ENCODE measurements at places on chromosomes 4 and X.

DNA sequence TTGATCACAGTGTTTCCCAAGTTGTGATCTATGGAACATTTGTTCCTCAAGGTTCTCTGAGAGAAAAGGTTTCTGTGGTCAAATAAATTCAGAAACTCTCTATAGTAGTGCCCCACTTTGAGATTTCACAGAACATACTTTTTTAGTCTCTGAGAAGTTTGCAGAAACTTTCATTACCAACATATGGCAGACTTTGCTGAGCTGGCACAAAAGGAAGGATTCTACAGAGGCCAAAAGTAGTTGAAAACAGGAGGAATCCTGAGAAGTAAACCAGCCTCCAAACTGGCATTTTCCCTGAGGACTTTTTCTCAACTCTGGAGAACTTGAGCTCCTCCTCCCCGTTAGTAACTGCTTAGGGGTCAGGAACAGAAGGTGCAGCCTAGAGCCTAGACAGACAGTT lies 117.8 kb upstream of the ESX1 start:
- DNase-seq = no peak

DNA sequence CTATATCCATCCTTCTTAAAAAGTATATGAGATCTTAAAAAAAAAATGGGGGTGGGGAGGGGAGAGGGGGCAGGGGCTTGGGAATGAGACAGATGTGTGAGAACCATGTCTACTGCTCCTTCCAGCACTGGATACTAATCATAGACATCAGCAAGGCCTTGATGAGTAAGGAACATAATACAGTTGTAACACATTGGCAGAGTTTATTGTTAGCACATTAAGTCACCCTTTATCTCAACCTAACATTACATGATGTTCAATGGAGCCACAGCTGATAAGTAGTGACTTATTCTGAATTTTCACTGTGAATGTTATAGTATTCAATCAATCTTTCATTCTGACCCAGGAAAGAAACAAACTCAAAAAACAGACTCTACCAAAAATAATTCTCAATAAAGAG lies 47.3 kb upstream of the KCNE5 start:
- DNase-seq = no peak

DNA sequence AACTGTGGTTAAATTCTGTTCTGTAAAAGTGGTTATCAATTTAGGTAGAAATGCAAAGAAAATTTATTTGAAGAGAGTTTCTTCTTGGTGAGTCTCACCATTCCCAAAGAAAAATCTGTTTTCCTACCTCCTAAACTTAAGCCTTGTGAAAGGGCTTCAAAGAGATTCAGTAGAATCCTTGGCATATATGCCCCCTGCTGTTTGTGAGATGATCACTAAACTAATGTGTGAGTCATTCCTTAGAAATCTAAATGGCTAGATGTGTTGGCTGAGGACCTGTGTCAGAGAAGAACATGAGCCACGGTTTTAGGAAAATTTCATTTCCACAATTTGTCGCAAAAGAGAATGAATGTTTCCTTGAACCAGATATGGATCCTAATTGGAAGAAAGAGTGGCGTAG lies 260.9 kb downstream of the SLC7A11 start:
- no peak for DNase-seq

DNA sequence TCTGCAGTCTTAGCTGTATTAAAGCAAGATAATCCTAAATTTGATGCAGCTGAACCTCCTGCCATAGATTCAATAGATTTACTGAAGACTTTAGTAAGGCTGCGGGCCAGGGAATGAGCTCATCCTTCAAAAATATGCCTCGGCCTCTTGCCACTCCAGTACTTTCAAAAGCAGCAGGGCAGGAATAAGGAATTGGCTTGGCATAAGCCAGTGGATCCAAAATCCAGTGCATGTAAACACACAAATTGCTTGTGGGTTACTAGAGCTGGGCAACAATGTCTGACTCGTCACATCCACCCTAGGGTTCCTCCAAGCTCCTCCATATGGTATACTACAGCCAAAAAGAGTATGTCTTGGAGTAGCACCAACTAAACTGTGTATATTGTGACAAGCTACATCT lies 165.0 kb downstream of the AMELX start:
- DNase-seq = no peak

GRCh38 chrX:87397103-87397886 lies 120.3 kb upstream of the KLHL4 start:
- DNase-seq = no peak

- DNase-seq = no peak
Measured at GRCh38 chr4:30836231-30836630, 116.1 kb downstream of the PCDH7 start.

- DNase-seq = peak; percentile 1
Measured at GRCh38 chrX:123422875-123423274, 238.8 kb downstream of the GRIA3 start.

DNA sequence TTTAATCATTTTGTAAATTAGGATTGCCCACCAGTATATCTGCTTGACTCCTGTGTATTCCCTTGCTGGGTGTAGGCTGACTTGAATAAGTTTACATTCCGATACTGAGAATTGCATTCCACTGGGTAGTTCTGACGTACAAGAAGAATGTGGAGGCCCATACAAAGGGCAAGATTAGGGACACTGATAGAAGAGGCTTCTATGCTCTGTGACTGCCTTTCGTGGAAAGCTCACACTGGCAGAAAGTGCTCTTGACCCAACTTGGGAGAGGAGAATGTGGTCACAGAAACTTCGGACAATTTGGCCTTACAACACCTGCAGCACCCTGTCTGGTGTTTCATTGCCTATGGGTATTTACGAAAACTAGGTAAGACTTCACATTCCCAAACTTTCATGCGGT lies 126.3 kb downstream of the RAPGEF2 start:
- no peak for DNase-seq

- DNase-seq = no peak
Measured at GRCh38 chr4:123622572-123622971, 226.0 kb downstream of the SPRY1 start.

GRCh38 chr4:13539047-13539618 lies 5.2 kb downstream of the NKX3-2 start:
- no peak for DNase-seq

DNA sequence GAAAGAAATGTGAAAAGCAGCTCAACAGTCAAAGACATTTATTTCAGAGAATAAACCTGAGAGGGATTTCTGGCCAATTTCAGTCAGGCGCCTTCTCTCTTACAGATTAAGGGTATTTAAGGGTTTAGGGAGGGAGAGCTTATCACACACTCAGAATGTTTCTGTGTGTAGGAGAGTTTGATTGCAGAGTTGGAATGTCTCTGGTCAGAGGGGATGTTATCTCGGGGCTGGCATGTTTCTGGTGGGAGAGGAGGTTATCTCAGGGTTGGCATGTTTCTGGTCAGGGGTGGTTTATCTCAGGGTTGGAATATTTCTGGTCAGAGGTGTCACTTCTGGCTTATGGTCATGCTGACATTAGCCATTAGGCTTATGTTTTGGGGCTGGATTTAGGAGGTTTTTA lies 1920.5 kb upstream of the PCDH7 start:
- no peak for DNase-seq

DNA sequence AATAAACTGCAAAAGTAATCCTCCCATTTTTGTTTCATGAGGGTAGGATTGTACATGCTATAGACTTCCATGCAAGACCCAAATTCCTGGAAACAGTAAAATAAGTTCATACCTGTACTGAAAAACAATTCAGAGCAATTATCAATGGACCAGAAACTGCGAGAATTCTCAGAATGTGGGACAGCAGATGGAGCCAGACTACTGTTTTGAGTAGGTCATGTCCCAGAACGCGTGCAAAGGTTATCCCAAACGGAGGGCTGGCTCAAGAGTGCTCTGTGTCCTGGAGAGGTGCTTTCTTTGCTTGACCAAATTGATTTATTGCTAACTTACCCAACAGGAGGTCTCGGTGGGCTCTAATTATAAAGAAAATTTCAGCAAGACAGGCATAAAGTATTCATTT lies 1.7 kb upstream of the MAGEH1 start:
- peak; percentile 0 for DNase-seq

DNA sequence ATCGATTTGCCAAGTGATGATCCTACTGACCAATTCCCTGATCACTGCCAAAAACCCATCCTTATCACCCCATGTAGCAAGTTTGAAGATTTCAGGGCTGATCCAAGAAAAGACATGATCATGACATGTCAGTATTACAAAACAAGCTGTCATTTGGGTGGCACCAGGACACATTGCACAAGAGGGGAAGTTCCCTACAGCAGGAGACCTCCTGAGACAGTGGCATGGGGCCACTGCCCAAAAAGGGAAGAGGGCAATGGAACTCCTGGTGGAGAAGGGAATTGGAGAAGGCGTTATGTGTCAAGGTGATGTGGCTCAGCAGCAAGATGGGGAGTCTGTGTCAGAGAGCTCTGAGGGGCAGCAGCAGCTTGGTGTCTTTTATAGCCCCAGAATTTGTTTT lies 43.4 kb downstream of the ZNF182 start:
- DNase-seq = no peak

GRCh38 chrX:43676971-43677572 lies 21.0 kb downstream of the MAOA start:
- DNase-seq = no peak

GRCh38 chr4:108786351-108786750 lies 23.5 kb upstream of the ETNPPL start:
- DNase-seq = no peak

DNA sequence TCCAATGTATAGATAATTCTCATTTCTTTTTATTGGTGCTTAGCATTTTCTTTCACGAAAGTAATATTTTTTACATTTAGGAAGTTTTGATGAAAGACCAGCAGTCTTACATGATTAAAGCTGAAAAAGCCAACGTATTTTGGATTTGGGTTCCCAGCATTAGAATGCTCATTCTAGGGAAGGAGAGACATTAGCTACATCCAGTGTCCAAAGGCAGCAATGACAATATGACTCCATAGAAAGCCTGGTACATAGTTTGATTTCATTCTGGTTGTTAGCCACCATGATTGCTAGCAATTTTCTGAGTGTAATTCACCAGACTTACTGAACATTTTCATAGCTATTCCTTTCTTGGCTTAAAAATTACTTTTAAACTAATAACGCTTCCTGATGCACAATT lies 1397.5 kb downstream of the PCDH7 start:
- no peak for DNase-seq

DNA sequence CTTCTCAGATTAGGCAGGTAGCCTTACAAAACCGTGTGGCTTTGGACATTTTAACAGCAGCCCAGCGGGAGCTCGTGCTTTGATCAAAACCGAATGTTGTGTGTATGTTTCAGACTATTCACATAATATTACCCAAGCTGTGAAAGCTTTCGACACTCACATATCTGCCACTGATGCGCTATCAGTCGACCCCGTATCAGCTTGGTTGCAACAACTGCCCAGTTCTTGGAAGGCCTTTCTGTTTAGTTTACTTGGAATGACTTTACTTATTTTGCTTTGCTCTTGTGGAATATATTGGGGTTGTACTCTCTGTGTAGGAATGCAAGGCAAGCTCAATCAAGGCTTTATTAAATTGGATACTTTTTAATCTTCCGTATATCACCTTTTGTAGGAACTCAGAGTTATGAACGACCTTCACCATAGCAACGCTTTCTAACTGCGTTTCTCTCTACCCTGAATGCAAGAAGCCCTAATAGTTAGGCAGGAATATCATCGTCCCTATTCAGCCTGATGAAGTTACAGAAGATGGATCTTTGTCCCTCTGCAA lies 107.5 kb downstream of the GLUD2 start:
- no peak for DNase-seq

DNA sequence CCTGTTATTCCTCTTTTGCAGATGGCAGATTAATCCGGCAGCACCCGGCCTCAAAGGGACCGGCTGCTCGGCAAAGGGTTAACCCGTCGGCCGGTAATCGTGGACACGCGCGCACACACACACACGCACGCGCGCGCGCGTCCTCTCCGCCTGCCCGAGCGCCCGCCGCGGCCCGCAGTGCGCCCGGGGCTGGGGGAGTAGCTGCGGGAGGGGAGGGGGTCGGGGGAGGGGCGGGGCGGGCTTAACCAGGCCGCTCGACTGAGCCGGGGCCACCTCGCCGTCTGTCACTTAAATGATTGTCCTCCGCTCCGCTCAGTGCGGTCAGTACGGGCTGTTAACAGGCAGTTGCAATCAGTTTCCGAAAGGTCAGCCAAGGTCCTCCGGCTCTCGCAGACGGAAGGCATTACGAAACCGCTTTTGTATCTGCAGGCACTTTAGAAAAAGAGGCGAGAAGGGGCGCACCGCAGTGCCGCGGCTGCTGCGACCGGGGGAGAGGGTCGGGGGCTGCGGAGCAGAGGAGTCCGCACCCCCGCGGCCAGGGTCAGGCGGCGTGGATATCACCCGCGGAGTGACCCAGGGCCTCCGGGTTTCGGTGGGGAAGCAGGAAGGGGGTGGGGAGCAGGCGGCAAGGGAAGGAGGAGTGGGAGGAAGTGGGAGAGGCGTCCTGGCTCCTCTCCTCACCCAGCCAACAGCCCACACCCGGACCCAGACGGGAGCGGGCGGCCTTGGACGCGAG lies 57.3 kb upstream of the BCOR start:
- no peak for DNase-seq

- no peak for DNase-seq
Measured at GRCh38 chrX:12360383-12360782, 222.1 kb downstream of the FRMPD4 start.

DNA sequence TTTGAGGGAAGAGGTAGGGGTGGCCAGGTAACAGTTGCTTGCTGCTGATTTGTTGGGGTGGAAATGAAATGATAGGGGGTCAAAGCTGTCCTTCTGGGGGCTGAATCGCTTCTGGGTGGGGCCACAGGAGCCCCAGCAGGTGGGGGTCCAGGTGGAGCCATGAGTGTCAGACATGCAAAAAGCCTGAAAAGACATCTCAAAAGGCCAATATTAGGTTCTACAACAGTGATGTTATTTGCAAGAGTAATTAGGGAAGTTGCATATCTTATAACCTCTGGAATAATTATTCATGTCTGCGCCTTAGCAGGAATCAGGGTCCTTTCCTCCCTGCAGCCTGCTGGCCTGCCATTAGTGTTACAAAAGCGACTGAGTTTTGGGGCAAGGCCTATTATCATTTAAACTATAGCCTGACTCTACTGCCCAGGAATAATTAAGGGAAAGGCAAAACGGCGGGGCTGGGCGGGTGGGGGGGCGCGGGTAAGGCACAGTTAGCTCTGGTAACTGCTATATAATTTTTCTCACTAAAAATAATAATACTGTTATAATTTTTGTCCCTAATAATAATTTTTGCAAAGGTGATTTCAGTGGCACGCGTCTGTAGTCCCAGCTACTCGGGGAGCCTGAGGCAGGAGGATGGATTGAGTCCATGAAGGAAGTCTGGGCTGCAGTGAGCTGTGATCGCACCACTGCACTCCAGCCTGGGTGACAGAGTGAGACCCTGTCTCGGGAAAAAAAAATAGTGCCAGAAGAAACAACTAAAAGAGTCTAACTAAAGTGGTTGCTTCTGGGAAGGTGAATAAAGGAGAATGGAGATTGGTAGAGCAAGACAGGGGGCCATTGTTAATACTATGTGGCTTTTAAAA lies 145.7 kb downstream of the MAGEB17 start:
- DNase-seq = no peak

GRCh38 chr4:69888336-69888735 lies 28.4 kb upstream of the SULT1E1 start:
- DNase-seq = no peak

DNA sequence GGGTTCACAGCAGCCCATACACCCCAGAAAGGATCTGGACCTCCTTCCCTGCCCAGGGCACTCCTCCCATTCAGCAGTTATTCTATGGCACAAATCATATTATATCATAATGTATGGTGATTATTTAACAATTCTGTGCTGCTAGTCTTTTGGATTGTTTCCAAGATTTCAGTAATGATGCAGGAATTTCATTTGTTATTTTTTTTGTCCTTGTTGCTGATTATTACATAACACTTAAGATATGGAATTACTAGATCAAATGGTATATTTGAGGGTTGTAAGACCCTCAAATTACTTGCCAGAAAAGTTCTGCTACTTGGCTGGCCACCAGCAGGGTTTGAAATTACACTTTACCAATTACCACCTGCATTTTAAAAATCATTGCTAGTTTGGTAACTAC lies 36.4 kb downstream of the QDPR start:
- DNase-seq = no peak
